ENCODE measurements at places on chromosomes 4 and X. TPM values are rescaled to one million over a fixed set of nuclear protein-coding genes. Genes with fewer than 3 reads are reported as not detected.

DNA sequence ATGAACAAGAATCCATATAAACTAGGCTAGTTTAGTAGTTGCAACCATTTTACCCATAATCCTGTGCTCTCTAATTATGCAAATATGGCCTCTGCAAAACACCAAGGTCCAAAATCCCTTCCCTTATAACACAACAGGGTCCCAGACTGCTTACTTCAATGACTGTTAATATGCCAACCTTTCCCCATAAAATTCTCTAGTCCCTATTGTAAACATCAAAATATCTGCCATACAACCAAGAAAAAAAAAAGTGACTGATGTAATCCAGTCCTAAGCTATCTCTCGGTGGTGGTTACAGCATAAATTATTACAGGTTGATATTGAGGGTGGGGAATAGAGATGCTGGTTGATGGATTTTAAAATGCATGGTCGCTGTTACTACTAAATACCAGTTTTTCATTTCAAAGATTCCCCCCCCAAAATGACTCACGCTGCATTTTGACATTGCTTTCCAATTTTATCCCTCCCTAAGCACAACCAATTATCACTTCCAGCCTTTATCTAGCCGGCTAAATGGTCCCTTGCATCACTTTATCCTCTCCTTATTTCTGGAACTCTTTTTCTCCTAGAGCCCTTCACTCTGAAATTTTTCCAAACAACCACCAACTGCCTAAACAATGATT is 44.8 kb downstream of the TSPAN5 start:
- H3K4me1 ChIP-seq: peaks cover 7% of the 10 kb centered on the region
- no peak overlapping the region for H3K27ac ChIP-seq
- no peaks in the 10 kb centered on the region for H3K36me3 ChIP-seq
- H3K27me3 ChIP-seq: no peaks in the 10 kb centered on the region

- H3K4me3 ChIP-seq: no peak overlapping the region
- H3K27me3 ChIP-seq: no peaks in the 10 kb centered on the region
- no peaks in the 10 kb centered on the region for H3K36me3 ChIP-seq
- H3K27ac ChIP-seq: no peak overlapping the region
These were observed 148.3 kb upstream of the NHS start for GRCh38 chrX:17226736-17227135.

DNA sequence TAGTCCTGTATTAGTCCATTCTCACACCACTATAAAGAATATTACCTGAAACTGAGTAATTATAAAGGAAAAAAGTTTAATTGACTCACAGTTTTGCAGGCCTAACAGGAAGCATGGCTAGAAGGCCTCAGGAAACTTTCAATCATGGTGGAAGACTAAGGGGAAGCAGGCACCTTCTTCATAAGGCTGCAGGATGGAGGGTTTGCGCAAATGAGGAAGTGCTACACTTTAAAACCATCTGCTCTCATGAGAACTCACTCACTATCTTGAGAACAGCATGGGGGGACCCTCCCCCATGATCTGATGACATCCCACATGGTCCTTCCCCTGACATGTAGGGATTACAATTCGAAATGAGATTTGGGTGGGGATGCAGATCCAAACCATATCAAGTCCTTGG is 12.1 kb upstream of the MAGEA11 start:
- H3K27ac ChIP-seq: no peak overlapping the region
- no peak overlapping the region for H3K4me3 ChIP-seq
- no peaks in the 10 kb centered on the region for H3K27me3 ChIP-seq
- no peaks in the 10 kb centered on the region for H3K36me3 ChIP-seq

IRF2 gene
- 45.4 TPM for total RNA-seq

F9 gene
- not detected for total RNA-seq

CFI gene
- 0.45 TPM for total RNA-seq

DNA sequence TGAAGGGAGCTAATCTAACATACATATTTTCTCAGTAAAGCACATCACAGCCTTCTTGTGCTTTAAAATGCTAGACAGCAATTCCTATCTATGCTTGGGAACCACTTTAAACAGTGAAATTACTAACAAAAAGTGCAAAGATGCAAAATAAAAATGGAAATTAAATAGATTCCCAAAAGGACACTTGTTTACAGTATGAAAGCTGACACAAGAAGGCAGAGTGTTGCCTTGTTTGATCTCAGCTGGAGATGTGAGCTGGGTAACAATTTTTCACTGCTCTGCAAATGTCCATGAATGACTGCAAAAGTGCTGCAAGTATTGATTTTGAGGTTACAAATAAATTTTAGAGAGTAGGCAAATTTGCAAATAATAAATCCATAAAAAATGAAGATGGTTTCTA is 22.3 kb downstream of the GRIA2 start:
- no peaks in the 10 kb centered on the region for H3K36me3 ChIP-seq
- DNase-seq: no peak
- no peak overlapping the region for H3K27ac ChIP-seq
- no peak overlapping the region for H3K4me3 ChIP-seq
- H3K27me3 ChIP-seq: no peaks in the 10 kb centered on the region
- H3K4me1 ChIP-seq: no peaks in the 10 kb centered on the region

XAGE1A gene
- not detected for total RNA-seq

CCDC149 gene
- total RNA-seq: 18.4 TPM

GRCh38 chr4:127469959-127470809 is 162.6 kb upstream of the INTU start:
- H3K4me1 ChIP-seq: no peaks in the 10 kb centered on the region
- no peaks in the 10 kb centered on the region for H3K36me3 ChIP-seq
- no peak for DNase-seq
- no peak overlapping the region for H3K27ac ChIP-seq
- H3K27me3 ChIP-seq: no peaks in the 10 kb centered on the region
- no peak overlapping the region for H3K4me3 ChIP-seq

FHIP1A gene
- 53.6 TPM for total RNA-seq

SPANXA2 gene
- total RNA-seq: not detected

GRCh38 chrX:150293311-150294013 is 69.7 kb upstream of the MAMLD1 start:
- H3K27me3 ChIP-seq: no peaks in the 10 kb centered on the region
- no peaks in the 10 kb centered on the region for H3K4me1 ChIP-seq
- DNase-seq: no peak
- no peak overlapping the region for H3K4me3 ChIP-seq
- H3K36me3 ChIP-seq: no peaks in the 10 kb centered on the region

DNA sequence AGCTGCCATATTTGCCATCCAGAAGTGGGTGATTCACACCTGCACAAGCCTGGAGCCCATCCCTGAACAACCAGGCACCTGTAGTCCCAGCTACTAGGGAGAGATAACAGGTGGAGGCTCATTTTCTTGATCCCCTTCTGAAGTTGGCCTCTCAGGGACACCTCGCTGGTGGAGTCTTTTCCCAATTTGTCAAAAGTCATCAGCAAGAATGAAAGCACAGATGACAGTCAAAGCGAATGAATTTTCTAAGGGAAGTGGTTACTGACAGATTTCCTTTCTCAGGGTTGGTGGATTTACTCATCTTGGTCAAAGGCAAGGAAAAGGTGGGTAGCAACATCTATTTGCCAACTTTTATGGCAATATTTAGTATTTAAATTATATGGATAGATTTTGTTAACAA is 36.5 kb downstream of the FGFBP1 start:
- no peaks in the 10 kb centered on the region for H3K36me3 ChIP-seq
- peaks cover 7% of the 10 kb centered on the region for H3K4me1 ChIP-seq
- H3K4me3 ChIP-seq: no peak overlapping the region
- no peak for DNase-seq
- no peak overlapping the region for H3K27ac ChIP-seq

- no peaks in the 10 kb centered on the region for H3K4me1 ChIP-seq
- peak; percentile 9 for DNase-seq
- H3K27ac ChIP-seq: no peak overlapping the region
- no peaks in the 10 kb centered on the region for H3K36me3 ChIP-seq
- H3K4me3 ChIP-seq: no peak overlapping the region
- H3K27me3 ChIP-seq: no peaks in the 10 kb centered on the region
These were observed 78.6 kb downstream of the NAP1L3 start for GRCh38 chrX:93594780-93595179.

GRCh38 chrX:14529290-14529989 is at the start of gene GLRA2:
TSS of gene GLRA2 (plus strand) at chrX:14529536. CDS start at chrX:14530058, 522 bp downstream.
- H3K27me3 ChIP-seq: peaks cover 5% of the 10 kb centered on the region
- peak; percentile 76 for DNase-seq
- H3K4me1 ChIP-seq: peaks cover 10% of the 10 kb centered on the region
- H3K36me3 ChIP-seq: no peaks in the 10 kb centered on the region

DNA sequence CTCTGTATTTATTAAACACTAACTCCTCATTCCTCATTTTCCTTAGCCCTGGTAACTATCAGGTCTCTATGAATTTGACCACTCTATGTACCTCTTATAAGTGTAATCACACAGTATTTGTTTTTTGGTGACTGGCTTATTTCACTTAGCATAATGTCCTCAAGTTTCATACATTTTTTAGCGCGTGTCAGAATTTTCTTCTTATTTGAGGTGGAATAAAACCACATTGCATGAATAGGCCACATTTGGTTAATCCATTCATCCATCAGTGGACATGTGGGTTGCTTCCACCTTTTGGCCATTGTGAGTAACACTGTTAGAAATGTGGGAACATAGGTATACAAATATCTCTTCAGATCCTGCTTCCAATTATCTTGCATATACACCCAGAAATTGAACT is 341.2 kb upstream of the BOD1L1 start:
- no peaks in the 10 kb centered on the region for H3K36me3 ChIP-seq
- H3K4me1 ChIP-seq: no peaks in the 10 kb centered on the region
- no peaks in the 10 kb centered on the region for H3K27me3 ChIP-seq
- no peak overlapping the region for H3K27ac ChIP-seq
- no peak for DNase-seq
- no peak overlapping the region for H3K4me3 ChIP-seq

GRCh38 chr4:158201876-158202275 is 8.4 kb upstream of the TMEM144 start:
- DNase-seq: no peak
- H3K27me3 ChIP-seq: no peaks in the 10 kb centered on the region
- no peak overlapping the region for H3K4me3 ChIP-seq
- no peaks in the 10 kb centered on the region for H3K36me3 ChIP-seq
- no peaks in the 10 kb centered on the region for H3K4me1 ChIP-seq

- no peak overlapping the region for H3K27ac ChIP-seq
- H3K27me3 ChIP-seq: no peaks in the 10 kb centered on the region
- H3K4me1 ChIP-seq: no peaks in the 10 kb centered on the region
- H3K36me3 ChIP-seq: no peaks in the 10 kb centered on the region
These were observed 10.6 kb downstream of the ZNF185 start for GRCh38 chrX:152908486-152908885.

- peak; percentile 69 for DNase-seq
- H3K4me3 ChIP-seq: no peak overlapping the region
- no peaks in the 10 kb centered on the region for H3K36me3 ChIP-seq
- H3K4me1 ChIP-seq: peaks cover 18% of the 10 kb centered on the region
- H3K27me3 ChIP-seq: no peaks in the 10 kb centered on the region
These were observed 56.2 kb downstream of the SMIM20 start for GRCh38 chr4:25970226-25970675.

- no peak overlapping the region for H3K27ac ChIP-seq
- H3K4me1 ChIP-seq: no peaks in the 10 kb centered on the region
- no peaks in the 10 kb centered on the region for H3K36me3 ChIP-seq
- H3K27me3 ChIP-seq: no peaks in the 10 kb centered on the region
- H3K4me3 ChIP-seq: no peak overlapping the region
These were observed 345.2 kb upstream of the GRID2 start for GRCh38 chr4:91958596-91958995.

DNA sequence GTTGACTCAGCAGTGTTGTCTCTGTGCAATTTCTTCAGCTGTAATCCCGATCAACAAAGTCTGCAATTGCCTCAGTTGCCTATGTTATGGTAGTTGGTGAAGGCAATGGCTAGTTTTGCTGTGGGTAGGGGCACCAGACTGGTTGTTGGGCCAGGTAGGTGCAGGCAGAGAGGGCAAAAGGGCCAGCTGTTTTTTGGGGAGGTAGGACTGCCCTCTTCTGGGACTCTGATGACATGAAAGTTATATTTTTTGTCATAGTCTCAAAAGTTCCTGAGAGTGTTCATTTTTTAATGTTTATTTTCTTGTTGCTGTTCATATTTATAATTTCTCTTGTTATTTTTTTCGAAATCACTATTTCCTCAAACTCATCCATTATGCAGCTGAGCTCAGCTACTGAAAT is 25.1 kb downstream of the DCAF12L2 start:
- H3K36me3 ChIP-seq: no peaks in the 10 kb centered on the region
- H3K4me1 ChIP-seq: no peaks in the 10 kb centered on the region
- DNase-seq: no peak
- no peak overlapping the region for H3K27ac ChIP-seq
- no peak overlapping the region for H3K4me3 ChIP-seq

DNA sequence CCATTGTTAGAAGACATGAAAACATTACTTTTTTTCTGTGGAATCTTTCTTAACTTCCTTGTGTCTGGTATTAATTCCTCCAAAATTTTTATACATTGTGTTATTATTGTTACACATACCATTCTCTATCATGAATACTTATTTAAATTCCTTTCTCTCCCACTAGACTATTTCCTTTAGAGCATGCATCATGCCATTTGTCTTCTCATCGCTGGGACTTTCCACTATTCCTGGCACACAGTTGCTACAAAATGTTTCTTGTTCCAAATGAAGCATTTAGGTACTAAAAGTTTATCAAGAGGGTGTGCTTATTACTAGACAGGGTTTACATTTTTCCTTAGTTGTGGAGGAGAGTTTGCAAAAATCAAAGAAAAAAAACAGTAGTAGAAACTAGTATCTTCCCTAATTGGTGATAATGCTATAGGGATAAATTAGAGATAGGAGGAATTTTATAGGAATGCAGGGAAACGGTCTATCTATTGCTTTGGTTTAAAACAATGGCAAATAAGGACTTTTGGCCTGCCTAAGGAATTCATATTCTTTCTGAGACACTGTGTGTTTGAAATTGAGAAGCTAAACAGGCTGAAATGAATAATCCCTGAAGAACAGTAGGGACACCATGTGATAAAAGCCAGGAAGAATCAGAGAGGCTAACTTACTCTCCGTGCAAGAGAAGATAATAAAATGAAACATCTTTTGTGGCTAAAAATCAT is 187.5 kb upstream of the TBC1D9 start:
- no peaks in the 10 kb centered on the region for H3K36me3 ChIP-seq
- H3K27me3 ChIP-seq: no peaks in the 10 kb centered on the region
- H3K27ac ChIP-seq: no peak overlapping the region
- no peak for DNase-seq
- no peaks in the 10 kb centered on the region for H3K4me1 ChIP-seq

- no peak for DNase-seq
- H3K4me3 ChIP-seq: no peak overlapping the region
- no peak overlapping the region for H3K27ac ChIP-seq
These were observed 82.1 kb upstream of the NKX1-1 start for GRCh38 chr4:1488357-1488756.

- peaks cover 13% of the 10 kb centered on the region for H3K4me1 ChIP-seq
- no peak for DNase-seq
- no peaks in the 10 kb centered on the region for H3K36me3 ChIP-seq
- no peak overlapping the region for H3K27ac ChIP-seq
These were observed 20.6 kb downstream of the SH3D19 start for GRCh38 chr4:151304755-151305154.

CPE gene
- 59.5 TPM for total RNA-seq

GRCh38 chr4:85165808-85166207 is 199.3 kb upstream of the WDFY3 start:
- H3K27me3 ChIP-seq: no peaks in the 10 kb centered on the region
- no peaks in the 10 kb centered on the region for H3K36me3 ChIP-seq
- H3K27ac ChIP-seq: no peak overlapping the region
